ENCODE measurements at places on chromosomes 3 and 15.
A peak's percentile ranks its signal among the peaks of the same experiment; 100 is the strongest.

DNA sequence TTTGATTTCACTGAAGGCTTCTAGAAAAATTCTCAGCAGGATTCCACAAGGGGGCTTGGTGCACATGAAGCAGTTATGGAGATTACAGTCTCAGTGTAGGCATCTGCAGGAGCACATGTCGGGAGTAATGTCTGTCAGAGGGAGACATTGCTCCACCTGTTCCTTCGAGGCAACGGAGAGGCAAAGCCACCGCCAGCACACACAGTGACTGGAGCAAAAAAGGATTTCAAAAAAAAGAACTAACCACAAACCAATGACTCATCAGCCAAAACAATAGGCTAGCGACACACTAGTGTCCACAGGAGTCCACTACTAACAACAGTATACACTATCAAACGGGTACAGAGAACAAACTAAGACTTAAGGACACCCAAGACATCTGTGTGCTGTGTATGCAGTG is 68.9 kb downstream of the NPTN start:
- peak; percentile 71 for DNase-seq

- DNase-seq: no peak
These were observed 115.0 kb downstream of the FBN1 start for GRCh38 chr15:48530528-48530927.

DNA sequence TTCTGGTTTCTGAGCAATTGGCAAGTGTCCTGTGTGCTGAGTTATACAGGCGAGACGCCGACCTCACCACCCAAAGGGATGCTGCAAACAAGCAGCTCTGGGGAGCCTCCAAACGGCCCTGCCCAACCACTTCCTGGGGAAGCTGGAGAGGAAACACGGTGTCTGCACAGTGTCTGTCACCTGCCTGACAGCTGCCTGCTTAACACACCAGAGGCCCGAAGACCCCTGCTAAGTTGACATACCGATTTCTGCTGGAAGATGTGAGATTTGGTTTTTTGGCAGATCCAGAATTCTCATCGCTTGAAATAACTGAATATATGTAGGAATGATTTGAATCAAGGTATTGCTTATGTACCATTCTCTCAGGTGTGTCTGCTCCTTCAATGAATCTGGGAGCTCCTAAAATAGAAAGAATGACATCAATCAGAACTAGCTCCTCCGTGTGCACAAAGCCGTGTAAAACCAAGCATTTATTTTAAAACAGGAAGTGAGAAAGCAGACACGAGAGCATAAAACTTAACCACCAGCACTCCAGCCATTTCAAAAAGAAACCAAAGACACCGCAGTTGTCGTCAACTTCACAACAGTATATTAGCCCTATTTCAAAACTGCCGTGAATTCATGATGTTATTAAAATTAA is 27.2 kb downstream of the LRRC2 start:
- DNase-seq: peak; percentile 78

- DNase-seq: peak; percentile 26
These were observed 66.7 kb upstream of the GOLGA8B start for GRCh38 chr15:34650177-34650576.

GRCh38 chr3:32557640-32558352 is 12.9 kb downstream of the DYNC1LI1 start:
- DNase-seq: no peak

DNA sequence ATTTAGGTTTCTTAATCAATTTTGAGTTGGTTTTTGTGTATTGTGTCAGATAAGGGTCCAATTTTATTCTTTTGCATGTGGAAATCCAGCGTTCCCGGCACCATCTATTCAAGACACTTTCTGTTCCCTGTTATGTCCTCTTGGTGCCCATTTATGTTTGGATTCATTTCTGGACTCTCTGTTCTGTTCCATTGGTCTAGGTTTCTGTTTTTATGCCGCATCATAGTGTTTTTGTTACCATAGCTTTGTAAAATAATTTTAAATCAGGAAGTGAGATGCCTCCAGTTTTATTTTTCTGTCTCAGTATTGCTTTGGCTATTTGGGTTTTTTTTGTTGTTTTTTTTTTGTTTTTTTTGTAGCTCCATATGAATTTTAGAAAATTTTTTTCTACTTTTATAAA is 97.1 kb downstream of the LRRC28 start:
- no peak for DNase-seq

- no peak for DNase-seq
These were observed 37.3 kb upstream of the TTC14 start for GRCh38 chr3:180564676-180565075.

DNA sequence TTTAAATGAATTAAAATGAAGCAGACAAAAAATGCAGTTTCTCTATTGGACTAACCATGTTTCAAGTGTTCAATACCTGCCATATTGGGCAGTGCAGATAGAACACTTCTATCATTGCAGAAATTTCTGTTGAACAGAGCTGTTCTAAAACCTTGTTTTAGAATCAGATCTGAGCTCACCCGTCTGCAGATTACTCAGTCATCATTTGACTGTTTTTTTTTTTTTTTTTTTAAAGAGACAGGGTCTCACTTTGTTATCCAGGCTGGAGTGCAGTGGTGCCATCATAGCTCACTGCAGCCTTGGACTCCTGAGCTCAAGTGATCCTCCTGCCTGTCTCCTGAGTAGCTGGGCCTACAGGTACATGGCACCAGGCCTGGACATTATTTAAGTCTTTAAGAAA is 128.7 kb downstream of the APBA2 start:
- DNase-seq: no peak

DNA sequence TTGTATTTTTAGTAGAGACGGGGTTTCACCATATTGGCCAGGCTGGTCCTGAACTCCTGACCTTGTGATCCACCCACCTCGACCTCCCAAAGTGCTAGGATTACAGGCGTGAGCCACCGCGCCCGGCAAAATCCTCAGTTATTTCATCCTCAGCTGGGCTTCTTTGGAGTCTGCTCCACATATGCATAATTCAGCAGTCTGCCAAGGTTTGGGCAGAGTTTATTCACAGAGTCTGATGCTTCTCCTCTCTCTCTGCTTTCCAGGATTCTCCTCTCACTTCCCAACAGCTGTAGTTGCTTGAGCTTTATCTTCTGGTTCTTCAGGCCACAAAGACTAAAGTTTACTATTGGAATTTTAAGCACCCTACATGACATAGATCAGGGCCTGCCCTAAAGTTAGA is 8.2 kb downstream of the ZNF106 start:
- no peak for DNase-seq

DNA sequence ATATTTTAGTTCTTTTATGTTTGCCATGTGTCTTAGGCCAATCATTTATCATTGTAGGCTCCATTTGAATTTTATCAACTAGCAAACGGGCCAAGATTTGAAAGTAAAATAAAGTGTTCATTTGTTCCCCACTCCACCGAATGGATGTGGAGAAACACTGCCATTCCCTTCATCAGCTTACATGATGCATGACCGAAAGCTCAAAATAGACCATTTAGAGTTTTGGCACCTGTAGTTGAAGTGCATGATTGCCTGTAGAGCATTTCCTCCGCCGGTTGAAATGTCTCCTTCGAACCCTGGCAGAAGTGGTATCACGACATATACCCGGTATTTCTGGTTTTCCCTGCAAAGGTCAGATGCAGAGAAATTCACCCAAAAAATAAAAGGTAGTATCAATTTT is 165.6 kb downstream of the PLD1 start:
- DNase-seq: no peak

GRCh38 chr3:167406876-167407492 is 26.9 kb upstream of the ZBBX start:
- peak; percentile 44 for DNase-seq

GRCh38 chr3:51340013-51340829 is 44.9 kb upstream of the MANF start:
- peak; percentile 89 for DNase-seq

DNA sequence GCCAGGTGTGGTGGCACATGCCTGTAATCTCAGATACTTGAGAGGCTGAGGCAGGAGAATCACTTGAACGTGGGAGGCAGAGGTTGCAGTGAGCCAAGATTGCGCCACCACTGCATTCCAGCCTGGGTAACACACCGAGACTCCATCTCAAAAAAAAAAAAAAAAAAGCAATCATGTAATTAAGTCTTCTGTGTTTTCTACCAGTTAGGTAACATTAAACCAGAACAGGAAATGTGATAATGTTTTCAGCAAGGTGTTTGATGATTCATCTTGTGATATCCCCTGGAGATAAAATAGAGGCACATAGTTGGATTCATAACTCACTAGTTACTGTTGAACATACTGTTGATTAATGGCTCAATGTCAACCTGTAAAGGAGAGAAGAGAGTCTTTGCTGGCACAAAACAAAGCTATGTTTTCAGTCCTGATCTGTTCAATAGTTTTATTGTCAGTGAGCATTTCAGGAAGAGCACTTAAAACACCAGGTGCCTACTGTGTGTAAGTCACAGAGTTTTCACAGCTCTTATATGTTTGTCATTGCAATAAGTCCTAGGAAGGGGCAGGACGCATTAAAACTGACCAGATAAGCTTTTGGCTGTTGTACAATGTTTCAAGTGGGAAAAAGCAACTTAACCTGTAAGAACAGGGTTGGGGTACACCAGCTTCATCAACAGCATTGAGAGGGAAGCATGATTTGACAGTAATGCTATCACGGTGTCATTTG is 19.5 kb downstream of the DNAJB11 start:
- no peak for DNase-seq

DNA sequence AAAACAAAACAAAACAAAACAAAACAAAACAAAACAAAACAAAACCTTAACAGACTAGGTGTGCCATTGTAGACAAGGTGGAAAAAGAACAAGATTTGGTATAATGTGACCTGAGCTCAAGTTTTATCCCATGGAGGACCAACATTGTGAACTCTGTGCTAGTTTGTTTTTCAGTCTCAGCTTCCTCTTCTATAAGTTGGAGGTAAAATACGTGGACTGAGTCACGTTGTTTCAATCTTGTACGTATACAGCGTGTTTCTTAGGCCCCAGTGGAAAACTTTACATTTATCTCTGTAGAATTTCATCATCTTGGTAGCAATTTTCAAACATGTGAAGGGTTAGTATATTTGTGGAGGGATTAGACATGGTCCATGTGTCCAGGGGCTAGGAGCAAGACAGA is 261.6 kb downstream of the CD47 start:
- no peak for DNase-seq

DNA sequence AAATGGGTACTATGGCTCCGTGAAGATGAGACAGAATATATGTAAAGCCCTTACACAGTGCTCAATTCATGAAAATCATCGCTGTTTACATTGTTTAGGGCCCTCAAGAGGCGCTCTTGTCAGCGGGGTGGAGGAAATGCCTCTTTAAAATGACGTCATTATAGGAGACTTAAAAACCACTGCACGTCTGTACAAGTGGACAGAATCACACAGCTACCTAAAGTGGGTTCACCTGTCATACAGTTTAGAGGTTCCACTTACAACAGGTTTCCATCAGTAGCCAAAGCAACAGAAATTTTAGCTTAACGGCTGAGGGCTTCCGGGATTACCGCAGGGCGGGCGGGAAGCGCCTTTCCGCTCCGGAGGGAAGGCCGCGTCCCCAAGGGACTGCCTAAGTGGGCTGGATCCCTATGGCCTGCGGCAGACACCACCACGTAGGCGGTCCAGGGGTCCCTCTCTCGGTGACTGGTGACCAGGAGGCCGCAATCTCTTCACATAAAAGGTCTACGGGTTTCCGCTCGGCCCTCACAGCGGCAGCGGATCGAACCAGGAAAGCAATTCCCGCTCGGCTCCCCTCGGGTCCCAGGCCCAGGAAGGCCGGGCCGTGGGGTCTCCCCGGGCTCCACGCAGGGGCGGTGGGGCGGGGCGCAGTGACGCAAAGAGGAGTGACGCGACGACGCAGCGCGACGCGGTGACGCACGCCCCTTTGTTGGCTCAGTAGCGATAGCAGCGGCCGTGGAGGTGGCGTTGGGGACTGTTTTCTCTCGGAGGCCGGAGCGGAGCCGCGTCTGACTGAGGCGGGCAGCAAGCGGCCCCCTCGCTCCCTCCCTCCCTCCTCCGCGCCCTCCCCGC is at the start of gene ARIH1:
Gene ARIH1 (plus strand): TSS at position 717 of the 852 bp plus-strand sequence. CDS start 310 bp downstream, outside the sequence.
- DNase-seq: peak; percentile 95

- no peak for DNase-seq
These were observed 15.3 kb upstream of the TBC1D21 start for GRCh38 chr15:73858062-73858461.

DNA sequence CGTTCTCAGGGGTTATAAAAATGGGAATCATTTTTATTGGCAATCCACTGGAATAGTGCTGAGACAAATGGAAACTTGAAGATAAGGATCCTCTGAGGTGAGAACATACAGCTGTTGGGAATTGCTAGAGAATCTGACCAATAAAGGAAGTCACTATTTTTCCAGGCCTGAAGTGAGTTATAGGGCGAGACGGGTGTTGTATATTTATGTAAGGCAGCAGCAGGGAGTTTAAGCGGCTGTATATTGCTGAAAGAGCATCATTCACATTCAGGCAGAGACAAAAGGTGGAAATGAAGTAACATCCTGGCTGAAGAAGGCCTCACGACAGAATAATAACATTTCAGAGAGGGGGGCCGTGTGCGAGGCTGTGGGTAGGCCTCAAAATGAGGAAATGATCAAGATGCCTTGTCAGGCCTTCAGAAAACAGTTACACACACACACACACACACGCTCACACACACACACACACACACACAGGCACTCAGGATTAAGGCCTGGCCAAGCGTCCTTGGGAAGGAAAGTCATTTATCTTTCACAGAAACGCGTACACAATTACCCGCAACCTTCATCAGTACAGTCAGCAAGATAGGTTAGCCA is 964.9 kb upstream of the NR2F2 start:
- no peak for DNase-seq

GRCh38 chr3:29700256-29700655 is 419.4 kb downstream of the RBMS3 start:
- no peak for DNase-seq

DNA sequence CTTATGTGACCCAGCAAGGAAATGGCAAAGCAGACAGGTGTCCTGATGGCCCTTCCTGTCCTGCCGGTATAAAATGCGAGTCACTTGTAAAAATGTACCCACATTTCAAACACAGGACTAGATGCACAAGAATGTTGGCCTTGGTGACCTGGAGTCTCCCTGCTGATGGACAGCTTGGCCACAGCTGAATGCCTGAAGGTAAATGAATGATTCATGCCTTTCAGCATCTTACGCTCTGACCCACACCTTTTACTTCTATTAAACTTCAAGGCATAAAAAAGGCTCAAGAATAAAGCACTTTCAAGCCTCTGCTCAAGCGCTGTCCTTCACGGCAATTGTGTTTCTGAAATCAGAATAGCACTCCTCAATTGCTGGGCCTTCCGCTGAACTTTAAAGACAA is 228.0 kb upstream of the SLCO3A1 start:
- DNase-seq: no peak

DNA sequence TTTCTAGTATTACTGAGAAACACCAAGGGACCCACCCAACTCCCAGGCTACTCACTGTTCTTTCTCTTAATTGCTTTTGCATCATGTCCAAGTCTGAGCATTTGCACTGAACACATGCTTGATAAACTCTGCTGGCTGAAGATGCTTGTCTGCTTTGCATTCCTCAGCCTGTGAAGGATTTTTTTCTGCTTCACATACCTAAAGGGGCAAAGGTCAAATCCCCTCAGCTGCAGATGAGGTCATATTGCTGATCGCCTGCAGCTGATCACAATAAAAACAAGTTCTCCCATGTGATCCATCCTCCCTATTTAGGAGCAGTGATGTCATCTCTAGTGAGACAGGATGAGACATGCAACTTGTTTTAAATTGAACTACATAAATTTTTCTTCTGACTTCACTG is 84.6 kb upstream of the DCBLD2 start:
- DNase-seq: peak; percentile 60

GRCh38 chr15:39592500-39592899 is 11.6 kb downstream of the THBS1 start:
- DNase-seq: no peak
